Glutamatergic neuron (in vitro differentiated cells): ENCODE measurements at places on chromosomes 12 and 14.

DNA sequence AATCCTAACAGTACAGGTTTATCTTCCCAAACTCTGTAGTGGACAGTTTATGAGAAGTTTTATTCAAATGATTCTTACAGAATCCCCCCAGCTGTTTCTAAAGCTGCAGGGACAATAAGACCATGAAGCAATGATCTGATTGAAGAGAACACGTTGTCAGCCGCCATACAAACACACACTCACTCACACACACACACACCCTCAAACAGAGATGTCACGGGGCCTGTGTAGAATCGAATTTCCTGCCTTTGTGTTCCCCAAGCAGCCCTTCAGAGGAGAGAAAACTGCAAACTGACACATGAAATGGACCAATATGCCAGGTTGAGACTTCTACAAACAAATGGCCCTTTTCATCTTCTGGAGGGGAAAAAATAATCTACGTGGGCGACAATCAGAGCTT lies 80.5 kb upstream of the TBX3 start:
- DNase-seq = no peak

DNA sequence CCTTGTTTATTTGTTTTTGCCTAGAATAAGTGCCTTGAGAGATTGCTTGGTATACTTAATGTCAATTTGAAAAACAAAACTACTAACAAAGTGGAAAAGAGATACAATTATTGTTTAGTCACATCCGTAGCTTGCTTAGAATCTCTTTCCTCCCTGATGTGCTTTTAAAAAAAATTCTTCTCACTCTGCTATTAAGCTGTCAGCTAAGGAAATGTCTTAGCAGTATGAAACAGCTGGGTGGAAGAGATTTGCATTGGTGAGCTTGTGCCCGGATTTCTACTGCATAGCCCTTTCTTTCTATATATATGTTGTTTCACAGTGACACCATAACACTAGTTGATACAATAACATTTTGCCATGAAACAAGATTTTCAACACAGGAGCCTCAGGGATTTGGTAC lies 229.4 kb upstream of the RGS6 start:
- DNase-seq = no peak

GRCh38 chr12:84329938-84330337 lies 582.7 kb downstream of the SLC6A15 start:
- no peak for DNase-seq

- no peak for DNase-seq
Observed at GRCh38 chr12:80892597-80893445, 44.9 kb downstream of the LIN7A start.

DNA sequence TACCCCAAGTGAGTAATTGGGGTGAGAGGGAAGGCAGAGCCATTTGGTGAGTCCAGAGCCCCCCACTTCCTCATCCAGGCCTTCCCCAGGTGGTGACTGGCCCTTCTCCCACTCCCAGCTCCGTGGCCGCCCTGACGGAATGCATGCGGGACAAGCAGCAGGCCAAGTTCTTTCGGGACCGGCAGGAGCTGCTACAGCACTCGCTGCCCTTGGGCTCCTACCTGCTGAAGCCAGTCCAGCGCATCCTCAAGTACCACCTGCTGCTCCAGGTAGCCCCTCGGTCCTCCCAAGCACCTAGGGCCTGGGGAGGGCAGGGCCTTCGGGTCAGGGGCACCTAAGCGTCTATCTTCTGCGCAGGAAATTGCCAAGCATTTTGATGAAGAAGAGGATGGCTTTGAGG lies 26.5 kb downstream of the PLEKHG3 start:
- no peak for DNase-seq

- DNase-seq = no peak
Observed at GRCh38 chr12:117521867-117522266, 160.4 kb upstream of the NOS1 start.

GRCh38 chr12:119446459-119446858 lies 111.9 kb downstream of the CCDC60 start:
- DNase-seq = no peak

DNA sequence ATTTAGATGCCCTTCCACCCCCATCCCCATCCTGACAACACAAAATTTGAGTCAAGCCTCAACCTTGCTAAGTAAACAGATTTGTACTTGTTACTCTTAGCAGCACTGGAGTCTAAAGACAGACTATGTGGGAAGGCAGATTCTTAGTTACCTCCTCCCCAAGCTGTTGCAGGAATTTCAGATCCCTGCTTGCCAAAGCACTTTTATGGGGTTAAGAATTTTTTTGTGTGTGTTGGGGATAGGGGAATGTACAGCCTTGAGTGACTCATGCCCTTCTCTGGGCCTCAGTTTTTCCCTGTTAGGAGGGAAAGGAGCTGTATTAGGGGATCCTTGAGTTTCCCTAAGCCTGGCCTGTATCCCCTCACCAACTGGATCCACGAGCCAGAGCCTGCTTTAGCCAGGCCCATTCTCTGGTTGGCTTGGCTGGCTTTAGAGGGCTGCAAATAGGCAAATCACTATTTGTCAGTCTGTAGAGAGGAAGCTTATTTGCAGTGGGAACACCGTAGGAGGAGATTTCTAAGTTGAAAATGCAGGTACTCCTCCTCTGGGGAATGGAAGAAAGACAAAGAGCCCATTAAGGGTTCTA lies 27.7 kb upstream of the RNU6-8 start:
- no peak for DNase-seq

DNA sequence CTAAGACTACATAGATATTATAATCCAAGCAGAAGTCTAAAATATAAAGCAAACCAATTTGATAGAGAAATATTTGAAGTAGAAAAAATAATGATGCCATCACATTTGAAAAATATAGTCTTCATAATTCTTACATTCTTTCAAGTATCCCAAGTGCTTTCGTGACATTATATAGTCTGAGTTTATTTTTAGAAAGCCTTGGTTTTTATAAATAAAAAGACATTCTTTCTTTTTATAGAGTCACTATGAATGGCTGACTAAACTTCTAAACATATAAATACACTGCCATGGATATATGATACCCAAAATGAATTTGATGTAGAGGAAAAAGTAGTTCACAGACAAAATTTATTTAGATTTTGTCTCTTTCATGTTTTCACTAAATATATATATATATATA lies 135.1 kb upstream of the PDZRN4 start:
- DNase-seq = no peak

DNA sequence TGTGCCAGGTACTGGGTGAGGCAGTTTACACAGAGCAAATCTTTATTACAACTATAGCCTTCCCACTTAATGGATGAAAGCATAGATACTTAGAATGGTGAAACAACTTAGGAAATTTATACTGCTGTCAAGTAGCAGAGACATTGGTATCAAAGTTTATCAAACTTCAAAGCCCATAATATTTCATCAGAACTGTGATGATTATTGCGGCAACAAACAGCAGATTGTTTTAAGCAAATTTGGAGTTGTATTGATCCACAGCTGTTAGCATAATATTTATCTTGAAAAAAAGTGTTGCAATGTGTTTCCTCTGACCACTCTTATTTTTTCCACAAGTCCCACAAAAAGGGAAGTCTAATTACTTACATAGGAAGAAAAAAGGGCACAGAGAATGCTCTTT lies 2.0 kb upstream of the SLCO1B3 start:
- no peak for DNase-seq
